ENCODE measurements at places on chromosomes 16 and 17.

DNA sequence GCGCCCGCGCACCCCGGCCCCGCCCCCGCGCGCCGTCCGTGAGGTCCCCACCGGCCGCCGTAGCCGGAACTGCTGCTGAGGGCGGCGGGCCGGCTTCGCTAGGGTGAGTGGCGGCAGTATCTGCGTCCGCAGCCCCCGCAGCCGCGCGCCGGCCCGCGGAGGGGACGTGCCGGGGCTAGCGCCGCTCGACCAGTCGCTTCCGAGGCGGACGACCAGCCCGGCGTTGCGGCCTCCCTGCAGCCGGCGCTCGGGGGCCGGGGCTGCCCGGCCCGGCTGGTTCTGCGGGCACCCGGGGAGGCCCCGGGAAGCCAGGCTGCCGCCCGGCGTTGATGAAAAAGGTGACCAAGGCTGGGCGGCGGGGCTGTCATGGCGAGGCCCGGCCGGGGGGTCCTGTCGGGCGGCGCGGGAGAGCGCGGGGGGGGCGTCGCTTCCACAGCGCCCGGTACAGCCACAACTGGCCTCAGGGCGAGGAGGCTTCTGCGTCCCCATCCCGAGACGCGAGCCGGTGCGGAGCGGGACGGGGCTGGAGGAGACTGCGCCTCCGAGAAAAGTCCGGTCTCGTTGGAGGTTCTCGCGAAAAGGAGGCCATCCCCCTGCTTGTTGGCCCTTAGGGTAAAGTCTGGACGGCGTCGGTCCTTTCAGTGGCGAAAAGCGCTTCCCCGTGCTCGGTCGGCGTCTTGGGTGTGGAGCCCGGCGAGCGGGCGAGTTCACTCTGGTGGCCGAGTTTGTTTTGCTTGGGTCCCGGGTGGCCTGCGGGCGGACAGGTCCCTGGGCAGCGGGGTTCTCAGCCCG lies at the start of gene CRAMP1:
TSS of gene CRAMP1 (plus strand) at position 41 of the 792 bp plus-strand sequence. CDS start 2,280 bp downstream, outside the sequence.
- no peak for DNase-seq

DNA sequence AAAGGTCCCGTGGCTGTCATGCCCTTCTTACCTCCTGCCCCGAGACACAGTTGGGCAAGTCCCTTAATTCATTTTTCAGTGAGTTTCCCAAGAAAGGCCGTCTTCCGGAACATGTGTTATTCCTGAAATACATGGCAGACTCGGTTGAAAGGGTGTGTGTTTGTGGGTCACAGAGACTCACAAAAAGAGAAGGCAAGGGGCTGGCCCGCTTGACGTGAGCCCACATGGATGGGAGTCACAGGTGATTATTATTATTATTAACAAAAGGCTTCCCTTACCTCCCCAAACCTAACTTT lies 34.1 kb upstream of the CCR7 start:
- DNase-seq, result no peak

DNA sequence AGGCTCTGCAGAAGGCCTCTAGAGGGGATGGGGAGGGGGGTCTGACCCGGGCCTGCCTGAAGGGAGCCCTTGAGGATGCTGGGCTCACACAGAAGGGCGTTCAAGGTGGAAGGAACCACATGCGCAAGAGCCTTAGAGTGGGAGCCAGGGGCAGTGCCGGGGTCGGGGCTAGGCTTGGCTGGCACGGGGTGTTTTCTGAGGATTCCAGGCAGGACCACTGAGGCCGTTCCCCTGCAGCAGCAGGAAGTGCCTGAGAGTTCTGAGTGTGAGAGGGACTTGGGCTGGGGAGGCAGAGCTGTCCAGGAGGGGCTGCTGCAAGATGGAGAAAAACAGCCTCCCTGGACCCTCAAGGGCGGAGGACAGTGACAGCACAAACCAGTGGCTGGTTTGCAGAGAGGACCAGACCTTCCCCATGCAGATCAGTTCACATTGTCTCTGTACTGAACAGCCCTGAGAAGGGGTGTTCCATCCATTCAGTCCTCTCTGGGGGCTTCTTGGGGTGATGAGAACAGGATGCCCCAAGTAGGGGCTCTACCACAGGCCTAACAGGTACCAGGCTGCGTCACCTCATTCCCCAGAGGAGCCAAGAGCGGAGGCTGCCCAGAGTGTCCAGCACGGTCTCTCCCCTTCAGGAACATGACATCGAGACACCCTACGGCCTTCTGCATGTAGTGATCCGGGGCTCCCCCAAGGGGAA lies 3.4 kb downstream of the NDRG4 start:
- DNase-seq, result no peak

- DNase-seq, result no peak
Measured at GRCh38 chr17:353213-353837, 718 bp upstream of the RPH3AL start.

DNA sequence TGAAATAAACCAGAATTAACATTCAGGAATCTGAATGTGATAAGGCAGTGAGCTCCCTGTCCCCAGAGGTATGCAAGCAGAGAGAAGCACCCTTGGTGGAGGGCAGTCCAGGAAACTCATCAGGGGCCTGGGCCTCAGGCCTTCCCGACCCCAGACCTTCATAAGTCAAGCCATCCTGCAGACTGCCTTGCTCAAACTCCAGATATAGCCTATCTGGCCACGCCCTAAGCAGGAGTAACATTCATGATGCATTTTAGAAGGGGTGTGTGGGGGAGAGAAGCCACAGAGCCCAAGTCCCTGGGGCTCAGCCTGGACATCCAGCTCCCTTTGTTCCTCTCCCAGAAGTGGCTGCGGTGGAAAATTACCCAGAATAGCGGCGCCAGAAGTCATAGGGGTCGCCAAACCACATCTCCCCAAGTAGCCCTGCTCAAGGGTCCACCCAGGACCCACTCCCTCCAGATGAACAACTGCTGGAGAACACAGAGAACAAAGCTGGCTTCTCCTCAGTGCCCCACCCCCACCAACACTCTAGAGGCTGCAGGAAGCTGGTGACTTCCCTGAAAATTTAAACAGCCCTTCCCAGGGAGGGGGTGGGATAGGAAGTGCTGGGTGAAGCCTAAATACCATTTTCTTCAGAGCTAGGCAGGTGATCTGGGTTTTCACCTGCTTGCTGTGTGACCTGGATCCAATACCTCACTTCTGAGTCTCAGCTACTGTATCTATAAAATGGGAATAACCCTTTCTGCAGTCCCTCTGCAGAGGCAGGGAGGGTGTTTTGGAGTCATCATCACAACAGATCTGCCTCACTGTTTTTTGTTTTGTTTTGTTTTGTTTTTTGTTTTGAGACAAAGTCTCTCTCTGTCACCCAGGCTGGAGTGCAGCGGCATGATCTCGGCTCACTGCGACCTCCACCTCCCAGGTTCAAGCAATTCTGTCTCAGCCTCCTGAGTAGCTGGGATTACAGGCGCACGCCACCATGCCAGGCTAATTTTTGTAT lies 1.5 kb upstream of the SREBF1 start:
- no peak for DNase-seq
